ENCODE measurements at places on chromosomes 5 and 9.

DNA sequence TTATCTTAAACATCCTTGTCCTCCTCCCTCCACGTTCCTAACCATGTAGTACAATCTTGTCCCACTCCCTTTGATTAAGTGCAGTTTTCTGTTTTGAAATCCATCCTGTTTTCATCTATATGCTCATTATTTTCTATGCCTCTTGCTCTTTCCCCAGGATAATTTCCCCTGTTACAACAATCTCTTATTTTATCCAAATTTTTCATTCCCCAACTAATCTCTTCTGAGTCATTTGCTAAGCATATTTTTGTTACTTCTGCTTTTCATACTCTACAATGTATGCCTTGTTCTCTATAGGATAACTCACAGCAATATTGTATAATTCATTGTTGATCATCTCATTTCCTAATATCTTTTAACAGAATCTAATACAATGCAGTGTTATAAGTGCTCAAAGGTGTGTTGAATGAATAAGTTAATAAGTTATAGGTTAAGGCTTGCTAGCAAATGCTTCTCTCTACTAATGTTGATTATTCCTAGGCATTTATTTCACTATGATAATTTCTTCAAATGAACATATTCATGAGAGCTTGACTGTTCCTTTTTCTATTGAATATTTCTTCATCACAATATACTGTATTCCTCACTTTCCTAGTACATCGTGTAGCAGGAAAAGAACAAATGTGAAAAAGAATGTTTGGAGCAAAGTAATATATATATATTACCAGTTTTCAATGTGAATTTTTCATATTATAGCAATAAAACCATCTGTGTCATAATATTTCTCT, 1.5 kb downstream of the OMD start:
- DNase-seq = no peak

GRCh38 chr9:101540069-101540468, 6.4 kb downstream of the RNF20 start:
- DNase-seq = no peak

DNA sequence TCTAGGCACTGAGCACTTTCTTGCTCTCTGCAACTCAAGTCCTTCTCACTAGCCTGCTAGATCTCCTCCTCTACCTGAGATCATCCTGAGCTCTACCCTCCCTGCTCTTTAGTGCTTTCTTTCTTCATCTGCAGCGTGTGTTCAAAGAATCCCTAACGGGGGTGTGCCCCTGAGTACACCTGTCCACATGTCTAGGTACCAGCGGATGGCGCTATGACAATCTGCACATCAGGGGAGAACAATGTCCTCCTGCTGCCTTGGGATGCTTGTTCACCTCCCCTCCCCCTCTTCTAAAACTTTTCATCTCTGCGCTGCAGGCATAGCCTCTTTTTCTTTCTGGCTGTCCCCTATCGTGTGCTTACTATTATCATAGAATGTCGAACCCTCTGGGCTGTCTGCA, 42.7 kb downstream of the PTPN3 start:
- DNase-seq = no peak

DNA sequence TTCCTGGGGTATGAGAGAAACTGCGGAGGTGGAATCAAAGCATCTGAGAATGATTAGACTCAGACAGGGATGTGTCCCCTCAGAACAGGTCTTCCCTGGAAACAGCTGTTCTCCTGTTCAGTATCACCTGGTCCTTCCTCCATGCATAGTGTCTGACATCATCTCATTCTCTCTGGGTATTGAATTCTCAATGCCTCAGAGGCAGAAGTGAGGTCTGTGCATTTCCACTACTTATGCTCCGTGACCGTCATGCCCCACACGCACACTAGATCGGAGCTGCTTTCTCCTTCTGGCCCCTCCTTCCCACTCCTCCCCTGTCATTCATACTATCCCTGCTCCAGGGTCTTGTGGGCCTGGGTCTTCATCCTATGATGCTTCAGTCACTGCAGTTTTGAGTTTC, 61.4 kb upstream of the DAB2IP start:
- no peak for DNase-seq

DNA sequence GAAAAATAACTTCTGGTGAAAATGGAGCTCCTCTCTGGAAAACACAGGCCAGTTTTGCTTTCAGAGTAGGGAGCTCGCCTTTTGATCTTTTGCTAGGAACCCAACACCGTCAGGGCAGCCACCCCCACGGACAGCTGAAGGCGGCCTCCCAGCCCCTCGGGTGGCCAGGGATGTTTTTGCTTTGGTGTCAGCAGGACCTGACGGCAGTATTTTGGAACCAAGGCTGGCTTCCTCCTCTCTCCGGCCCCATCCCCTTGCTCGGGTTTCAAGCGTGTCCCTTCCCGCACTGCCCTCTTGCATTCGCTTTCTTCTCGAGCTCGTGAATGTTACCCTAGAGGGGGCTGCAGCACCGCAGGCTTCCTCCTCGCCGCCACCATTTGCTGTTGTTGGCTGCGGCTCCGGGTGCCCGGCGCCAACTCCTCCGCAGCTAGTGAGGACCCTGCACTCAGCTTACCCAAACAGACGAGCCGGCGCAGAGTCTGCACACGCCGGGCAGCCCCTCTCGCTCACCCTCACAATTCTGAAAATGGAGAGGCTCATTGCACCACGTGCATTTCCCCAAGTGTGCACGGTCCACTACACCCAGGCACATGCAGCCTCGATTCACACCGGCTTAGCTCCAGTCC, 35.5 kb upstream of the ADAMTSL1 start:
- peak; percentile 84 for DNase-seq
